ENCODE measurements at places on chromosomes 6 and 20.

GRCh38 chr6:166078294-166078693, 89.4 kb downstream of the TBXT start:
- DNase-seq: no peak

DNA sequence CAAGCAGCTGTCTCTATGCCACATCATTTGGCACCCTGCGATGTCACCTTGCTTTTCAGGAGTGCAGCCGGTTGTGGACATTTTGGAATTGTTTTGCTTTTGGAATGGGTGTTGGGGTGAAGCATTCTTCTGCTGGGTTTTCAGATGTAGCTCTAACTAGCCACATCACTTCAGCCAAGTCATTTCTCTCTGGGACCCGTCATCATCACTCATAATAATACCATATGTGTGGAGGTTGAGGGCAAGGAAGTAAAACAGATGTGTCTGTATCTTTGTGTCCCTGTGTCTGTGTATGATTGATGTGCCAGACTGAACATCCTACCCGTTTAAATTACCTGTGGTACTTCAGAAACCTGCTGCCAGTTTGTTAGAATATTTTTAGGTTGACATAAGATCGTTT, 49.5 kb upstream of the TULP4 start:
- DNase-seq: no peak

- DNase-seq: no peak
Measured at GRCh38 chr6:36141091-36141490, 10.8 kb downstream of the MAPK13 start.

GRCh38 chr20:38806855-38807655, 1.6 kb downstream of the PPP1R16B start:
- peak; percentile 44 for DNase-seq

- DNase-seq: no peak
Measured at GRCh38 chr6:109139109-109139508, 43.8 kb downstream of the CEP57L1 start.

GRCh38 chr20:43909211-43909610, 5.4 kb upstream of the TOX2 start:
- DNase-seq: no peak

GRCh38 chr20:24095756-24096155, 107.2 kb upstream of the GGTLC1 start:
- no peak for DNase-seq

DNA sequence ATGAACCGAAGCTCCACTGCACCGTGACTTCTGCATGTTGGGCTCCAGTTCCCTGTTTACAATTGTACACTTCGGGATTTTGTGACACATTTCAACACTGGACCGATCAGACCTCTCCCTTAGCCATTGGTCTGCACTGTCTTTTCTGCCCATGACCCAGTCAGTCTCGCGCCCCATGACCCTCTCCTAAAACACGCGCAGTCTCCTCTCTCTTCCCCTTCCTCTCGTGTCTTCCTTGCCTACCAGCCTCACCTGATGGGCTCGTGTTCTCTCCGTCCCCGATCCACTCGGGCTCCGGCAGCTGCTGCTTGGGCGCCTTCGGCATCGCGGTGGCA, 535 bp upstream of the ABCF1 start:
- DNase-seq: no peak

- no peak for DNase-seq
Measured at GRCh38 chr20:33811776-33812151, 616 bp downstream of the CHMP4B start.

DNA sequence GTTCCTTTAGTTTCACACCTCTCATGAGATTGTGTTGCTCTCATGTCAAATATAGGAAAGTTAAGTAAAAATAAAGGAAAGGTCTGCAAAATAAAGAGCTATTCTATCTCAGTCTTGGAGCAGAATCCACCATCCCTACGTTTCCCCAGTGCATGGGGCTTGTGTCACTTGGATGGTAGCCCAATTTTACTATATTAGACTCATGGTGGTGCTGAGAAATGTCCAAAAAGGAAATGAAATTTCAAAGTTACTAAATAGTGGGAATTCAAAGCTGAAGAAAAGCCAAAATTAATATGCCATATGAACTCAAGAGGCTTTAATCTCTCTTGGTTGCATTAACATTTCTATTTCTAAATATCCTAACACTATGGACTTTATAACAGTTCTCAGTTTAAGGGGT, 1283.3 kb upstream of the GJE1 start:
- DNase-seq: no peak

GRCh38 chr6:37171201-37171969, 1.4 kb downstream of the PIM1 start:
- DNase-seq: peak; percentile 42

GRCh38 chr20:16111852-16112412, 461.3 kb downstream of the KIF16B start:
- DNase-seq: no peak

- no peak for DNase-seq
Measured at GRCh38 chr20:6122111-6122872, 538 bp downstream of the FERMT1 start.

- peak; percentile 70 for DNase-seq
Measured at GRCh38 chr6:12060780-12061609, 48.9 kb downstream of the HIVEP1 start.

- no peak for DNase-seq
Measured at GRCh38 chr6:48535582-48536009, 424.6 kb upstream of the PTCHD4 start.

DNA sequence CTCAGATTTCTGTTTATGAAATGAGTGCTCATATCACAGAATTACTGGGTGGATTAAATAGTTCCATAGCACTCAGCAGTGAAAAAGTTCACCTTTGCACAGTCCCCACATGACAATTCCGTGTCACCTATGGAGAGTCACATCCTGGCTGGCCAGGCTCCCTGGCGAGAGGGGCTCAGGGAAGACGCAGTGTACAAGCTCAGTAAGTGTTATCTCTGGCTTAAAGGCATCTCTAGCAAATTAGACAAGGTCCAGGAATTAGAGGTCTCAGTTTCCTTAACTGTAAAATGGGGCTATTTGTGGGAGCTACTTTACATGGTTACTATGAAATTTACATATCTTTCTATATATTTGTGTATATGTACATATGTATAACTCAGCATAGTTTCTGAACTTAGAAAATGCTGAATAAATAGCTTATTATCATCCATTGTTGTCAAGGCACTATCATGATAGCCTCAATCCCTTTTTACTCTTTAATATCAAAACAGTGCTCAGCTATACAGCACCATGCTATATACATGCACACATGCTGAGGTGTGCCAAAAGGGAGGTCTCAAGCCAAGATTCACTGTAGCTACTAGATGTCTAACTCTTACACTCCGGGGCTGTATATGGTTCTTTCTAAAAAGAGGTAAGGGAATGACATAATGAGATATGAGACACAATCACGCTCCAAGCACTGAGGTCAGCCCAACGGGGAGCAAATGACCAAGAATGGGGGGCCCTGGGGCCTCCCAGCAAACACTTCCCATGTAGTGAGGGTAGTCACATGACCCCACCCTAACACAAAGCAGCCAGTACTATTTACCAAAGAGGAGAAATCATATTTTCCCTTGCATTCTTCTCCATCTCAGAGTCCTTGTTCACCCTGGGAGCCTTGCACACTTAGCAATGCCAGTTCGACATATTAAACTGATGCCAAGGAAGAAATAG, 59.4 kb downstream of the SLC22A23 start:
- no peak for DNase-seq

DNA sequence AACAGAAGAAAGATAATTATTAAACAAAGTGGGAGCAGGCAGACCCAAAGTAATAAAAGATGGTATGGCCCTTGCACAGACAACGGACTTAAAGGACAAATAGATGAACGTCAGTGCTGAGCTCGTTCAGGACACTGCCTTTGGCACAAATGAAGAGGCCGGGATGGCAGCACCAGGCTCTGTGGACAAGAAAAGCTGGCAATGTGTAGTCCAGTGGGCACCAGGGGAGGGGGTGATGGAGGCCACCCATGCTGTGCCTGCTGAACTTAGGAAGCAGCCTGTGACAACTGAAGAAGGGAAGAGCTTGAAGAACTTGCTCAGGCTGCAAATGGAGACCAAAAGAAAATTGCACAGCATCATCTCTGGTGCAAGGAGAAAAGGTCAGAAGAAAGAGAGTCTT, 131.0 kb downstream of the ANKRD60 start:
- no peak for DNase-seq

- no peak for DNase-seq
Measured at GRCh38 chr6:106849676-106850332, 124.7 kb downstream of the CD24 start.

GRCh38 chr20:48787861-48788375, 39.9 kb downstream of the PREX1 start:
- DNase-seq: no peak

DNA sequence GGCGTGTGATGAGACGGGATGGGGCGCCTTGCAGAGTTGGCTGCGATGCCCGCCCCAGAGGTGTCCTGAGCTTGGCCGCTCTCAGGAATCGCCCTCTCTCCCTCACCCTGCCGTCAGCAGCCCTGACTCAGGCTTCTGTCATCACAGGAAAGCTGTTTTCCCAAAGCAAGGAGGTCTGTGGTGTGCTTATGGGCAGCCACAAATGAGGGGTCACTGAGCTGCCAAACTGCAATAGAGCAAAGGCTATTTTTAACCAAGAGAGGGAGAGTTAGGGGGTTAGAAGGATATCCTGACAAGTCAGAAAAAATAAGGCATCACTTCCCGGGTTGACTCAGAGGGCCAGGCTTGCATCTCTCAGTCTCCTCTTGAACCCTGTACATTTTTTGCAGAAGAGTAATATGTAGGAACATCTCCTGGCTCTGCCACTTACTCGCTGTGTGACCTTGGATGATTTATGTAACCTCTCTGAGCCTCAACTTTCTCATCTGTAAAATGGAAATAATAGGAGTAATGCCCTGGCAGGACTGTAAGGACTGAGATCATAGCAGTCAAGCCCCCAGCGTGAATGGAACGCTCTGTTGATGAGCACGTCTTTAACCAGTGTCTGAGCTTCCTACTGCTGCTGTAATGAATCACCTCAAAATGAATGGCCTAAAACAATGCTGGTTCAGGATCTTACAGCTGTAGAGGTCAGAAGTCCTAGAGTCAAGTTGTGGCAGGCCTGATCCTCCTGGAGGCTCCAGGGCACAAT, 181.9 kb downstream of the NFATC2 start:
- no peak for DNase-seq

DNA sequence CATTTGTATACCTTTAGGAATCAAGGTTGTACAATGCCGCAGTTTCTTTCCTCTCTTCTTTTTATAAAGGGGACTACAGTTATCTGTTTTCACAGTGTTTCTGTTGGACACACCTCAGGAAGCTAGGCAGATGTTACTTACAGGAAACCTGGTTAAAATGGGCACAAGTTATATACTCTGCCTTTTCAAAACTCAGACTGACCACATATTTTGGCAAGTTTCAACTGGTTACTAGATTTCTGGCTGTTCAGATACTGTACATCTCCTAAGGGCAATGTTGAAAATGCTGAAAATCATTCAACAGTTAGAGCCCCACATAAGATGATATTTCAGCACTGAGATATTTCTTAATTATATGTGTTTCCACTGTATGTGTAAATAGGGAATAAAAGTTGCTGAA, 92.5 kb upstream of the SLC35B3 start:
- DNase-seq: no peak

GRCh38 chr20:62292108-62292507, 10.7 kb upstream of the ADRM1 start:
- no peak for DNase-seq

DNA sequence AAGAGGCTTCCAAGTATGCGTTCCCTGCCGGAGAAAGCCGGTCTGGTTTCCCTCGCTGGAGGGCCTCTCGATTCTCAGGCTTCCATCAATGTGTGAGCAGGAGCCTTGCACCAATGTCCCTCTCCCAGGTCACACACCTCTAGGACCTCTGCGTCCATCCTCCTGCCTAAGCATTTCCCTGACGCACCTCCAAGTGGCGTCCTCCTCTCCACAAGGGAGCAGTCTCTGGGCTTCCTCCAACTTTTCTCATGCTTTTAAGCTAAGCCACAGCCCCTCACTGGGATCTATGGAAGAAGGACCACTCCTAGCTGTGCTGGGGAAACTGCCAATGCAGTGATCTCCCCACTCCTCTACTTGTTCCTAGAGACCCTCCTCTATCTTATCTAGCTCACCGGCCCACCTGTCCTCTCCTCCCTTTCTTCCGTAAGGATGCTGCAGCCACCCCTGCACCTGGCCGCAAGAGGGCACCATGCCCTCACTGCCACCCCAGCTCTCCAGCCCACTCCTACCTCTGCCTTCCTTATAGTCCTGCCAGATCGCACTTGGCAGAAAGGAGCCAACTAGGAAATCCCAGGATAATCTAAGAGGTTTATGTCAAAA, 258.7 kb downstream of the LRFN2 start:
- peak; percentile 5 for DNase-seq

DNA sequence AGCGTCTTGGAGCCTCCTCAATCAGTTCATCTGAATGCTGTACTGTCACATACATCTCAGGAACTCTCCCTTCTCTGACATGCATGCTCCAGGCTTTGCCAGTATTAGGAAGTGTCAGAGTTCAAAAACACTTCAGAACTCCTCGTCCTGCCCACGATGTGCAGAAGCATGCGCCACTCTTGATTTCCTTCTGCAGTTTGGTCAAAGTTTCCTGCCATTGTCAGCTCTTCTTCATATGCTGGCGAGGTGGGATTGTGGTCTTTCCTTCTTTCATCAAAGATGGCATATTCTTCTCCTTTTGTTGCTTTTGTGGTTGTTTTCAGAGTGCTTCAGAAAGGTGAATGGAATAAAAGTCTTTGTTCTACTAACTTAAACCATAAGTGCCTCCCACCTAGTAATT, 21.0 kb downstream of the SLC13A3 start:
- no peak for DNase-seq

GRCh38 chr6:67265996-67266921, 1368.8 kb upstream of the ADGRB3 start:
- no peak for DNase-seq

DNA sequence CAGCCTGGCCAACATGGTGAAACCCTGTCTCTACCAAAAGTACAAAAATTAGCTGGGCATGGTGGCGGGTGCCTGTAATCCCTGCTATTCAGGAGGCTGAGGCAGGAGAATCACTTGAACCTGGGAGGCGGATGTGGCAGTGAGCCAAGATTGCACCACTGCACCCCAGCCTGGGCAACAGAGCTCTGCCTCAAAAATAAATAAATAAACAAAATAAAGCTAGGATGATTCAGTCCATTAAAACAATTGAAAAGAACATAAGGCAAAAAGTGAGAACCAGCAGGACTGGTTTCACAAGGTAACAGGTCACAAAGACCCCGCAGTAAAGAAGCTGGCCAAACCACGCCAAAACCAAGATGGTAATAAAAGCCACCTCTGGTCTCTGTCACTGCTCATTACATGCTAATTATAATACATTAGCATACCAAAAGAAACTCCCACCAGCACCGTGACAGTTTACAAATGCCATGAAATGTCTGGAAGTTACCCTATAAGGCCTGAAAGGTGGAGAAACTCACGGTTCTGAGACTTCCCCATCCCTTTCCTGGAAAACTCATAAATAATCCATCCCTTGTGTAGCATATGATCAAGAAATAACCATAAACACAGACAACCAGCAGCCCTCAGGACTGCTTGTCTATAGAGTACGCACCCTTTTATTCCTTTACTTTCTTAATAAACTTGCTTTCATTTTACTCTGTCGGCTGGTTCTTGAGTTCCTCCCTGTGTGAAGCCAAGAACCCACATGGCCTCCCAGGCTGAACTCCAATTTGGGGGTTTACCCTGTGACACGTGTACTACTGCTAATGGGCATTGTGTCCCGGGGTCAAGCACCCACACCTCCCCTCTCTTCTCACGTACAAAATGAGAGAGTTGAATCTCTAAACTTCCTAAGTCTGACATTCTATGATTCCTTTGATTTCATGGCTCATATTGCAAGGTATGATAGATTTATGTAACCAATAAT, 10.2 kb downstream of the LAMA4 start:
- DNase-seq: no peak

- DNase-seq: peak; percentile 84
Measured at GRCh38 chr6:43687437-43688347, at the start of gene MRPS18A. TSS of gene MRPS18A (minus strand) at chr6:43687791. CDS start at chr6:43687779, 12 bp downstream.

- no peak for DNase-seq
Measured at GRCh38 chr6:68754681-68755213, 119.7 kb downstream of the ADGRB3 start.

All from activated naive CD4-positive, alpha-beta T cell treated with Interleukin-2 at 50 U/mL for 16 hours (primary cell).